ENCODE measurements at places on chromosomes 2 and 18.

DNA sequence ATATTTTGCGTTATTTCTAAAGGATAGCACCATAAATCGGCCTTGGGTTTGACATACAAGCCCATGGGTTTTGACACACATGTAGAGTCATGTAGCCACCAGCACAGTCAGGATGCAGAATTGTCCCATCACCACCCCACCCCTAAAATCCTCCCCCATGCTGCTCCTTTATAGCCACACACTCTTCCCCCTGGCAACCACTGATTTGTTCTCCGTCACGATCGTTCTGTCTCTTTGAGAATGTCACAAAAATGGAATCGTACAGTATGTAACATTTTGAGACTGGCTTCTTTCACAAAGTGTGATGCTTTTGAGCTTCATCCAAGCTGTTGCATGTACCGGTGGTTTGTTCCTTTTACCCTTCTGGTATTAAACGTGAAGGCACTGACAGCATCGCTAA, 39.1 kb downstream of the CRACDL start:
- DNase-seq: no peak

DNA sequence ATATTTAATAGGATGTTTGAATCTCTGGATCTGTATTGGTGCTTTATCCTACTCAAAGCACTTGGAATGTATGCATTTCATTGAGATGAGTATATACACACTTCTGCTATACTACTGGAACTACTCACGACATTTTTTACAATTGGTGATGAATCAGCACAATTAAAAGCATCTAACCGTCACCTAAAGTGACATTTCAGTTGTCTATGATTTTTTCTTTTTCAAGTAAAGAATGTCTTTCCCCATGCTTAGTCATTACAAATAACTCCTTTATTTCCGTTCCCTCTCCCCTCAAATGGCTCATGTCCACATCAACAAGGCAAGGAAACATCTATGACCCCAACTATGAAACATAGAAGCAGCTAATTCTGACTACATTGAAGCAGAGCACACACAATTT, 77.3 kb downstream of the CLIP4 start:
- no peak for DNase-seq

DNA sequence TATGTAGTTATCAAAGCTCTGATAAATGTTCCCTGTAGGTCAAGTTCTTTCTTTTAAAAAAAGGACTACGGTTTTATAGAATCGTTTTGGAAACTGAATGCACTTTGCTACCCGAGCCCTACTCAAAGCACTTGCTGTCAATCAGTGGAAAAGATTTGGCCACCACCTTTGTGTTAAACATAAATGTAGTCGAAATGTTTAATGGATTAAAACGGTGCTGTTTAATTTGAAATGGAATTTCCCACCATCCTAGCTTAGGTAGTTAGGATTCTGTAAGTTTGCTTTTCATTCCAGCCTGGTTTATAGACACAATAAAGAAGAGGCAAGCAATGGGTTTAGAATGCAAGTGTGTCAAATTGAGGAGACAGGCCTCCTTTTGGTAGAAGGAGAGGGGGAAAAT, 69.4 kb upstream of the MMADHC start:
- DNase-seq: no peak

- no peak for DNase-seq
These were observed 3.0 kb downstream of the MSH6 start for GRCh38 chr2:47785986-47786385.

DNA sequence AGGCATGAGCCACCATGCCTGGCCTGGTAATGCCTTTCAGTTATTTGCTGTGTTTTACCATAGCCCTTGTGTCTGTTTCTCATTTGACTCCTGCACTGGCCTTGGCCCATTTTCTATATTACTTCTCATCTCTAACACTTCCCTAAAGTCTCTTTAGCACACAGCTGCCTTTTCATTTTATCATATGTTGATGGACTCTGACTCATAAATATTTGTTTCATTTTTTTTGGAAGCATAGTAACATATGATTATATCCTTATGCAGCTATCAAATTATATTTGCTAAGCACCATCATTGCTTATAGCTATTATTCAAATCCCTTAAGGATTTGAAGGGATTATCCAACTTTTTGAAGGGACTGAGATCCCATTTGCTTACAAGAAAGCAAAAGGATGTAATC, 320.3 kb downstream of the GPD2 start:
- DNase-seq: no peak

- no peak for DNase-seq
These were observed 34.1 kb upstream of the REEP1 start for GRCh38 chr2:86371527-86371926.

DNA sequence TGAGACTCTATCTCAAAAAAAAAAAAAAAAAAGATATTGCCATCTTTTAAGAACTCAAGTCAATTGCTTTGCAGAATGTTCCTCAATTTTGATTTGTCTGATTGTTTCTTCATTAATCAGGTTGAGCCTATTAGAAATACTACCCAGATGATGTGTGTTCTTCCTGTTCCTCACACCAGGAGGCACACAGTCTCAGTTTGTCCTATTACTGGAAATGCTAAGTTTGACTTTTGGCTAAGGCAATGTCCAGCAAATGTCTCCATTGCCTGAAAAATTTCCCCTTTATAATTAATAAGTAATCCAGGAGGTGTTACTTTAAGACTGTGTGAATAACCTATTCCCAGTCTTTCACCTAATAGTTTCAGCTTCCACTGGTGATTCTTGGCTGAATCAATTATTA, 28.4 kb downstream of the BOLA3 start:
- DNase-seq: no peak

DNA sequence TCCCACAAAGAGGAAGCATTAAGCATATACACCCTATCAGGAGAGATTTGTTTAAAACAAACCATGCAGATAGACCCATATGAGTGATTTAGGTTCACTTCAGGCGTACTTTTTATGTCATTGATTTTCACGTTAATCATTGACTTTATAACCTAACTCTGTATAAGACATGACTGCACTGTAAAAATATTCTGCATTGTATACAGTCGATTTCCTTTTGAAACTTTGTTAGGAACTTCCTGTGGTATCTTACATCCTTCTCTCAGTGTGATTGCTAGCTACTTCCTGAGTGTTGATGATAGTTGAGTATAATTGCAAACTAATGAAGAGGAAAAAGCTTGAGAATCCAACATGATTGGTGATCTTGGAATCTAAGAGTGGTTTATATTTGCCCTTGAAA, 69.4 kb downstream of the XIRP2 start:
- no peak for DNase-seq

GRCh38 chr2:64222351-64222750, 78.1 kb upstream of the PELI1 start:
- DNase-seq: no peak

GRCh38 chr18:26741048-26741447, 124.5 kb downstream of the AQP4 start:
- DNase-seq: no peak

GRCh38 chr2:114610677-114611076, 168.2 kb downstream of the DPP10 start:
- no peak for DNase-seq

DNA sequence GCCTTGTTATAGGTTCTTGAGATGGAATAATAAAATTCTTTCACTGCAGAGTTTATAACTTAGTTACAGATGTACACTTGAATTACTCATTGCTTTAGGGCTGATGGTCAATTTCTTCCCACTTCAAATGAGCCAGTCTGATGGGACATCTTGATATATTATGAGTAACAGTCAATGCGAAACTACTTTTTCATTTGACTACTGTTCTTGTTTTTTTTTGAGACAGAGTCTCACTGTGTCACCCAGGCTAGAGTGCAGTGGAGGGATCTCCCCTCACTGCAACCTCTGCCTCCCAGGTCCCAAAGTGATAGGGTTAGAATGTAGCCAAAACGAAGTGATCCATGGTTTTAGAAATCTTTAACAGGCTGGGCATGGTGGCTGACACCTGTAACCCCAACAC, 57.1 kb downstream of the ST3GAL5 start:
- DNase-seq: no peak

- DNase-seq: no peak
These were observed 211.5 kb downstream of the IKZF2 start for GRCh38 chr2:212939777-212940531.

DNA sequence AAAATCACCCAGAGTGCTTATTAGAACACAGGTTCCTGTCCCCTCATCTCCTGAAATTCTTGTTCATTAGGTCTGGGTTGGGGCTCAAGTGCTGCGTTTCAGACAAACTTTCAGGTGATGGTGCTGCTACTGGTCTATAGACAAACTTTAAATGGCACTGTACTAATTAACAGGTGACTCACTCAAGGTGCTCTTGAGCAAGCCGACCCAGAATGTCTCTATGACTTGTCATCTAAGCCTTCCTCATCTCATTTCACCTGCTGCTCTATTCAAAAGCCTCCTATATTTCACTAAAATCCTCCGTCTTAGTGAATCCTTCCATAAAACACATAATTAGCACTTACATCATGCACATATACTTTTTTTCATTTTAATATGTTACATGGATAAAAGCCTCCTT, 29.9 kb upstream of the STK39 start:
- DNase-seq: no peak

DNA sequence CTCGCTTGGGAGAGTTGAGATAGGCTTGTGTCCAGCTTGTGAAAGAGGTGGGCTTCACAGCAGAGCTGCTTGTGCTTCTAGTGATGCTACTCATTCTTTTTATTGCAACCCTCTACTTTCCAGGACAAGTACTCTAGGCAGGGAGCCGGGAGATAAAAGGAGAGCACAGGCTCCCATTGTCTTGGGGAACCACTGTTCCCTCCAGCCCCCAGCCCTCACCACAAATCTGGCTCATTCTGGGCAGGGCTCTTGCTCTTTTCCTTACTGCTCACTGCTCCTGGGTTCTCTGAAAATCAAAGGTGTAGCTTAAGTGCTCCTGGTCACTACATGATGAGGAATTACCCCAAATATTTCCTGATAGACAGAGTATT, 81.4 kb downstream of the CABYR start:
- no peak for DNase-seq

DNA sequence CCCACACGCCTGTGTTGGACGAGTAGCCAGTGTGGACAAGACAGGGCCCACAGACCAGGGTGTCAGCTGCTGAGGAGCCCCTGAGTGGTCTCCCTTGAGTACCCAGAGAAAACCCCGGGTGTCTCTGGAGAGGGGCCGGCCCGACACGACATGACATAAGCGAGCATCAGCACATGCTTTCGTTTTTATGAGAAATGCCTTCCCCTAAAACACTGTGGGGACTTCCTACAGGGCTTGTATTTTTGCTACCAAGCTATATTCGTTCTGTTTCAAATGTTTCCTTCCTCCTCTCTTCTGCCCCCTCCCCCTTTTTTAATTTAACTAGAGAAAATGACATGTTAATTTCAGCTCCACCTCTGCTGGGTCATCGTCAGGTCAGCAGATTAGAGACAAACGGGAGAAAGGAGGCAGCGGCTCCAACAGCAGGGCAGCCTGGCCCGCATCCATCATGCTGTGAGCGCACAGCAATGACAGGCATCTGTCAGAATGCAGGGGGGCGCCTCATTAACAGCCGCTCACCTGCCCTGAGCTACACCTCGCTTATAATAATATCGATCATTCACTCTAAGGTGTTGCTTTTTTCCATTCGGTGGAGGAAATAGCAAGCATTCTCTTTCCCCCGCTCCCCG, 286.2 kb downstream of the ZNF516 start:
- no peak for DNase-seq

DNA sequence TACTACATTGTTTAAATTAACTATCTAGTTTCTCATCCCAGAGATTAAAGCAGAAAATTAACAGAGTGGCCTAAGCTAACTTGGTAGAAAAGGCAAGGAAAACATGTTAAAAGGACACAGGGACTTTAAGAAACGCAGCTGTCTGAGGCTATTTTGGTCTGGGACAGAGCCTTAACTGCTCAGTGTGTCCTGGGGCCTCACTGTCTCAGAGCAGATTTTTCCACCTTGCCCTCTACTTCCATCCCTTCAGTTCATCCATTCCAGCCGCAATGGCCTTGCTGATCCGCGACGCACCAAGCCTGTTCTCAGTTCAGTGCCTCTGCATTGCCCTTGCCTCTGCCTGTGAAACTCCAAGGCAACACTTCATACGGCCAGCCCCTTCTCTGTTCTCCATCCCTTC, 114.9 kb upstream of the OSR1 start:
- DNase-seq: no peak

GRCh38 chr2:46297546-46298271, 502 bp downstream of the EPAS1 start:
- peak; percentile 73 for DNase-seq

- no peak for DNase-seq
These were observed 24.5 kb downstream of the KCNF1 start for GRCh38 chr2:10935953-10936942.

DNA sequence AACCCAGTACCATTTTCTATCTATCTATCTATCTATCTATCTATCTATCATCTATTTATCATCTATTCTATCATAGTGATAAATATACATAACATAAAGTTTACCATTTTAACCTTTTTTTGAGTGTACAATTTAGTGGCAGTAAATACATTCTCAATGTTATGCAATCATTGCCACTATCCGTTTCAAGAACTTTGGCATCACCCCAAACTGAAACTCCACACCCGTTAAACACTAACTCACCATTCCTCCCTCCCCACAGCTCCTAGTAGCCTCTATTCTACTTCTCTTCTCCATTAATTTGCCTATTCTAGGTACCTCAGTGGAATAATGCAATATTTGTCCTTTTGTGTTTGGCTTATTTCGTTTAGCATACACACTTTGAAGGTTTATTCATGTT, 82.5 kb upstream of the KCNE4 start:
- DNase-seq: no peak

DNA sequence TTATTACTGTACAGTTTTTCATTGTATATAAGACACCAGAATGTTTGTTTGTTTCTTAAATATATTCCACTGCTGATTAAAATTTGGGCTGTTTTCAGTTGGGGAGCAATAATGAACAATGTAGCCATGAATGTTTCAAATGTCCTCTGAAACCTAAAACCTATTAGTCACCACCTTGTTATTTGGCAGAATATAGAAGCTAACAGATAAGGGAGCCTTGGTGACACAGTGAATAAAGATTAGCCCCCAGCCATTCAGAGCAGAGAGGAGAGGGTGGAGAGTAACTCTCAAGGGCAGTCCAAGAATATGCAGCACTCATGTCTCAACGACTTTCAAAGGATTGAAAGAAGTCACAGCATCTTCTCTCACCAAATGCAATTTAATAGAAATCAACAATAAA, 43.1 kb upstream of the ATP8B1 start:
- no peak for DNase-seq

- no peak for DNase-seq
These were observed 101.8 kb downstream of the SH3BP4 start for GRCh38 chr2:235053651-235054050.

- DNase-seq: no peak
These were observed 12.4 kb upstream of the TLK1 start for GRCh38 chr2:171173087-171173486.
